ENCODE measurements at places on chromosomes 1 and 21.

DNA sequence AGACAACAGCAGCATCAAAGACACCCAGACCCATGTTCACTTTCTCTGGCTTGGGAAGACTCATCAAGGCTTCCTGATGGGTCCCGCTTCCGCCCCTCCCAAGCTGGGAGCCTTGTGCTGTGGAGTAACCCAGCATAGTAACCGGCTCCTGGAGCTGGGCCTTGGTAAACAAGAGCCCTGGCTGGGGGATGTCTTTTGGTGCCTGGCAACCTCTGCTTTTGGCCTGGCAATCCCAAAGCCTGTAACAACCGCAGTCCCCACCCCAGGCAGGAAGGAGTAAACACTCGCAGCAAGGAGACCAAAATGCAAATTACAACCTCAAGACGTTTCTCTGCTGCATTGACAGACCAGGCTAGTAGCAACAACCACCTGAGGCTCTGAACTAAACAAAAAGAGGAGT, 16.9 kb upstream of the THRAP3 start:
- no peak for DNase-seq

- no peak for DNase-seq
These were observed 16.1 kb downstream of the CCDC18 start for GRCh38 chr1:93196591-93196990.

DNA sequence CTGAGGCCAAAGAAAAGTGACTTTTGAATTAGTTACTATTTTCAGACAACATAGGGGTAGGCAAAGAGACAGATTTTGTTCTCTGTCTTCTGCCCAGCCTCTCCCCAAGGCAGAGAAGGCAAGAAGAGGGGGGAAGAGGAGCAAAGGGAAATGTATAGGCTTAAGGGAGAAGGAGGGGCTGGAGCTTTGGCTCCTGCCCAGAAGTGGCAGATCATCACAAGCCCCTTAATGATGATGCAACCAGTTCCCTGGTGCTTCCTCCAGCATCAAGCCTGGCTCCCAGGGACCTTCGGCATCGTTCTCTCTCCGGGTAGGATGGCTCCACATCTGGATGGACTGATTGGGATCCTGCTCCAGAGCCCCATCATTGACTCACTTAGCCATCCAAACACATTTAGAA, 112.8 kb downstream of the KCND3 start:
- DNase-seq: no peak

- DNase-seq: peak; percentile 46
These were observed 90.2 kb downstream of the DMRTA2 start for GRCh38 chr1:50332941-50333594.

DNA sequence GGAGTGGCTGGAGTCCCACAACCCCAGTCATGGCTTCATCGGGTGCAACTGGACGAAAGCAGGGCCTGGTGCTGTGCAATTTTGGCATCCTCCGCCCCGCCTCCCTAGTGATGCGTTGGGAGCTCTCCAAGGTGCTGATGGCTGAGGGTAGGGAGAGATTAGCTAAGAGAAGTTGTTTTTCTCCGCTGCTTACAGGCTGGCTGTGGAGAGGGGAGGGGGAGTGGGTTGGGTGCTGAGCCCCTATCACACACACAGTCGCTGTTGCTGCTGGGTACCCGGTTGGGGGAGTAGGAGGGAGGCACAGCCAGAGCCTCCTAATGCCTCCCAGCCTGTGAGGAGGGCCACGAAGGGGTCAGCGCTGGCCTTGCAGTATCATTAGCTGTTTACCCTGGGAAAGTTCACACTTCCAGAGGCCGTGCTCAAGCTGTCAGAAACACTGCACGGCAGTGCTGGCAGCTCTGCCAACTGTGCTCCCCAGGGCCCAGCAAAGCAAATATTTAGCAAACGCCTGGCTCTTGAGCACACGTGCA, 110.0 kb downstream of the GRIK3 start:
- peak; percentile 28 for DNase-seq

DNA sequence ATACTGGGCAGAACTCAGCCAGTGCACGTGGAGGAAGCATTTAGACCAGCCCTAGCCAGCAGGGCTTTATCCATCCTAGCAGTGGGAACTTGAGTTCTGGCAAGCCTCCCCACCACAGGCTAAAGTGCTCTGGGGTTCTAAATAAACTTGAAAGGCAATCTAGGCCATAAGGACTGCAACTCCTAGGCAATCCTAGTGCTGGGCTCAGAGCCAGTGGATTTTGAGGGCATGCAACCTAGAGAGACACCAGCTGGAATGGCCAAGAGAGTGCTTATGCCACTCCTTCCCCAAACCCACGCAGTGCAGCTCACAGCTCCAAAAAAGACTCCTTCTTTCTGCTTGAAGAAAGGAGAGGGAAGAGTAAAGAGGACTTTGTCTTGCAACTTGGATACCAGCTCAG, 70.5 kb upstream of the APOBEC4 start:
- no peak for DNase-seq

DNA sequence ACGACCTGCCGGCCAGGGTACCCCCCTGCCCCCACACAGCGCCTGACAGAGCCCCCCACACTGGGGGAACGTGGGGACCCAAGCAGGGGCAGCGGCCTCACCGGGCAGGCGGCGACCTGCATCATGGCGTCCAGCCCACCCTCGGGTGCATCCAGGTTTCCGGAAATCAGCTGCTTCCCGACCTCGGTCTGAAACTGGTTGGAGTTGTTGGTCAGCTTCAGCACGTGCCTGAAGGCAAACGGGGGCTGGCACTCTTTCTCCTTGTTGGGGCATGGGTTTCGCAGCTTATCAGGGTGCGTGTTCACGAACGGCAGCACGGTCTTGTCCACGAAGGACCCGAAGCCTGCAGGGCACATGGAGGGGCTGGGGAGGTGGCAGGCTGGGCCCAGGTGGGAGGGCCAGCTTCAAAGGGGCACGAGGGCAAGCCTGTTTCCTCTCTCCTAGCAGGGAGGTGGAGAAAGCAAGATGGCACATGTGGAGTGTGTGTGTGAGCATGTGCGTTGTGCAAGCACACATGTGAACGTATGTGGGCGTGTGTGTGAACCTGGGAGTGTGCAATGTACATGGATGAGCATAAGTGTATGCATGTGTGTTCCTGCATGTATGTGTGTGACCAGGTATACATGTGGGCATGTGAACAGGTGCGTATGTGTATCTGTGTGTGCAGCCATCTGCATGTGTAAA, 19.2 kb downstream of the ITGB2 start:
- DNase-seq: no peak

GRCh38 chr1:97123717-97124431, 402.3 kb downstream of the PTBP2 start:
- DNase-seq: no peak

GRCh38 chr1:7508052-7508933, 262.8 kb upstream of the VAMP3 start:
- no peak for DNase-seq

Data from endothelial cell of umbilical vein (primary cell).